Spleen (tissue), 13 donors: ENCODE measurements at places on chromosomes 11 and 22.

DNA sequence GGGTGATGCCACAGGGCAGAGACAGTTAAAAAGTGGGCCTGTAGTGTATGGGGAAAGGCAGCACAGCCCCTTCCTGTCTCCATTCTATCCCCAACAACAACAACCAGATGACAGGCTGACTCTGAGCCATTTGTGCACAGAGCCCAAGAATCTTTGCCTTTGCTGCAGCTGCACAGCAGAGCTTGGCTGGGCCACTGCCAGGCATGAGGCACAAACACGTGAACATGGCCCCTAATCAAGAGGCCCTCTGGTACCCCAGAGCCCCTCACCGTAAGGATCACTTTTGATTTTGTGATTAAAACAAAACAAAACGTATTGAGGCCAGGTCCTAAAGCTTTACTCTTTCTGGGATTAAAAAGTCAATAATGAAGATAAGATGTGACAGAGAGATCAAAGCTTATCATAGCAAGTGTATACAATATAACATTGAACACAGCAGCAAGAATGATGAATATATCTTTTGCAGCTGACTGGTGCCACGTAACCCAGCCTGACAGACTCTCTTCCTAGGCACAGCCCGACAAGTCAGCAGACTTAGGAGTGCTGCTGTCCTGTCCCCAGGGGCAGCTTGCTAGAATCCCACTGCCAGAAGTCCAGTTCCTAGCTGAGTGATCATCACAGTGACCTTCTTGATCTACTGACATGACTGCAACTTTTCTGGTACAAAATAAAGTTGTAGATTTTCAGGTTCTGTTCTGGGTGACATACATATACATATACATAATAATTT is 117.8 kb downstream of the SERGEF start:
- DNase-seq: no peak
- no peak overlapping the region for H3K4me3 ChIP-seq
- no peak overlapping the region for H3K27ac ChIP-seq
- no peaks in the 10 kb centered on the region for H3K4me1 ChIP-seq
- no peaks in the 10 kb centered on the region for H3K36me3 ChIP-seq

- no peaks in the 10 kb centered on the region for H3K27me3 ChIP-seq
- no peak overlapping the region for H3K4me3 ChIP-seq
- H3K36me3 ChIP-seq: no peaks in the 10 kb centered on the region
- peaks cover 4% of the 10 kb centered on the region for H3K4me1 ChIP-seq
- H3K27ac ChIP-seq: no peak overlapping the region
- no peak for DNase-seq
These were observed 9.8 kb downstream of the SLC22A6 start for GRCh38 chr11:62974848-62975522.

DNA sequence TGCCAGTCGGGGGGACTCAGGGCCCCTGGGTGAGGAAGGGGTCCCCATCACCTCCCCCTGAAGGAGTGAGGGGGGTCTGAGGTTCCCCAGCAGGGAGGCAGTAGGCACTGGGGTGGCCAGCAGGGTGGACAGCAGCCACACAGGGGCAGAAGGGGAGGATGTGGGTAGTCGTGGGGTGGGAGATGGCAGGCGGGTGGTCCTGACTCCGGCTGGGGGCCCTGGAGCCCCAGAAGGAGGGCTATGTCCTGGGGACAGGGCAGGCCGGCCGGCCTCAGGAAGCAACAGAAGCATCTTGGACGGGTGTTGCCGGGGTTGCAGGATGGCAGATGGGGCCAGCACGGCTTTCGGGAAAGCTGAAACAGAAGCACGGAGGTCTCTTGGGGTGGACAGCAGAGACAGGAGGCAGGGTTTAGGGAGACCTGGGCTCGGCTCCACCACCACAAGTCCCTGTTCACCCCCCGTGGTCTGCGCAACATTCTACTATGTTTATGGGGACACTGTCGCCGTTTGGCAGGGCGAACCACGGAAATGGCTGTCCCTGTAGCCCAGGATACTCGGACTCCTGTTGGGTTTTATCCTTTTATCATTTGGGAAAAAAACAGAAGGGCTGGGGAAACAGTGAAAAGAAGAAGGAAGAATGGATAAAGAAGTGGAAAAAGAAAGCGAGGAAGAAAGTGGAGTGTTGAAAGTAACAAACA is 14.1 kb downstream of the VWCE start:
- no peaks in the 10 kb centered on the region for H3K36me3 ChIP-seq
- no peaks in the 10 kb centered on the region for H3K27me3 ChIP-seq
- no peak overlapping the region for H3K27ac ChIP-seq
- DNase-seq: no peak
- H3K4me1 ChIP-seq: no peaks in the 10 kb centered on the region

- no peak overlapping the region for H3K27ac ChIP-seq
- no peak for DNase-seq
- H3K36me3 ChIP-seq: no peaks in the 10 kb centered on the region
These were observed 96.4 kb upstream of the PARVA start for GRCh38 chr11:12280838-12281565.

DNA sequence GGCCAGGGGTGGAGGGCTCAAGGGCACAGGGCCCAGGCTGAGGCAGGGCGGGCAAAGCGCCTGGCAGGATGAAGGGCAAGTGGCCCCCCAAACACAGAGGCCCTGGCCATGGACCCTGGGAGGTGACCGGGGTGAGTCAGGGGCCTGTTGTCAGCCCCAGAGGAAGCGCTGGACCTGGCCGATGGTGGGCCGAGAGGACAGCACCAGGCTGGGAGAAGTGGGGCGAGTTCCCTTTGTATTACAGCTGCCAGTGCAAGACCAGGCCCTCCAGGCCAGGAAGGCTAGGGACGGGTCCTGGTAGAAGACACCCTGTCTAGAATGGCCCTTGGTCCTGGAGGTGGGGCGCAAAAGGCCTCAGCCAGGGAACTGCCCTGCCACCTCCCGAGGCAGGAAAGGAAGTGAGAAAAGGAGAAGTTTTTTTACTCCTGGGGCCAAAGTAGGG is 12.8 kb downstream of the CXCR5 start:
- H3K4me1 ChIP-seq: peaks cover 46% of the 10 kb centered on the region
- peaks cover 35% of the 10 kb centered on the region for H3K36me3 ChIP-seq

GRCh38 chr11:116467823-116468222 is 305.0 kb downstream of the BUD13 start:
- no peaks in the 10 kb centered on the region for H3K36me3 ChIP-seq
- no peak for DNase-seq
- H3K27me3 ChIP-seq: no peaks in the 10 kb centered on the region
- no peaks in the 10 kb centered on the region for H3K4me1 ChIP-seq
- no peak overlapping the region for H3K27ac ChIP-seq
- H3K4me3 ChIP-seq: no peak overlapping the region

- H3K4me1 ChIP-seq: no peaks in the 10 kb centered on the region
- no peaks in the 10 kb centered on the region for H3K27me3 ChIP-seq
- H3K4me3 ChIP-seq: no peak overlapping the region
- no peaks in the 10 kb centered on the region for H3K36me3 ChIP-seq
- no peak overlapping the region for H3K27ac ChIP-seq
These were observed 191.9 kb downstream of the NELL1 start for GRCh38 chr11:20861322-20861721.

DNA sequence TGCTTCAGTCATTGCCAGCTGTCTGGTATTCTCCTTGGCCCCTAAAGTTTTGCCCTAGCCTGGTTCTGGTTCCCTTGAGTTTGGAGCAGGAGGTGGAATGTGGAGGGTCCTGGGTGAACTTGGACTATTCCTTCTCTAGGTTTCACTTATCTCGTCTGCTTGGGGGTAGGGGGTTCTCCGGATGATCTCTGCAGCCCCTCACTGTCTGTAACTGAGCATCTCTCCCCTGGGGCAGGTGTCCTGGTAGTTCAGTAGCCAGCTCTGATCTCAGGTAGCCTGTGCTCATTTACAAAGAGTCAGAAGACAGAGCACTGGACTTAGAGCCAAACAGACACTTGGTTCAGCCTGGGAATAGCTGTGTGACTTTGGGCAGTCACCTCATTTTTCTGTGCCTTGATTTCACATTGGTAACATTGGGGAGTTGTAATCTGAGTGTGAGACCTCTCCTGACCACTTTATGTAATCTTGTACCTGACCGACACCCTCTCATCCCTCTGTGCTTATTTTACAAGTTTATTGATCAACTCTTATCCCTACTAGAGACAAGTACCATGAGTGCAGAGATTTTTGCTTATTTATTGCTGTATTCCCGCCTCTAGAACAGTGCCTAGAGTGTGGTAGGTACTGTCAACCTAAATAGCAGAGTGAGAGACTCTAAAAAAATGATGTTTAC is 804 bp downstream of the CCDC134 start:
- H3K36me3 ChIP-seq: no peaks in the 10 kb centered on the region
- DNase-seq: no peak
- H3K27me3 ChIP-seq: no peaks in the 10 kb centered on the region

- no peak for DNase-seq
- no peak overlapping the region for H3K27ac ChIP-seq
- H3K36me3 ChIP-seq: no peaks in the 10 kb centered on the region
- H3K4me1 ChIP-seq: peaks cover 17% of the 10 kb centered on the region
These were observed 68.2 kb downstream of the USP35 start for GRCh38 chr11:78256962-78257361.

DNA sequence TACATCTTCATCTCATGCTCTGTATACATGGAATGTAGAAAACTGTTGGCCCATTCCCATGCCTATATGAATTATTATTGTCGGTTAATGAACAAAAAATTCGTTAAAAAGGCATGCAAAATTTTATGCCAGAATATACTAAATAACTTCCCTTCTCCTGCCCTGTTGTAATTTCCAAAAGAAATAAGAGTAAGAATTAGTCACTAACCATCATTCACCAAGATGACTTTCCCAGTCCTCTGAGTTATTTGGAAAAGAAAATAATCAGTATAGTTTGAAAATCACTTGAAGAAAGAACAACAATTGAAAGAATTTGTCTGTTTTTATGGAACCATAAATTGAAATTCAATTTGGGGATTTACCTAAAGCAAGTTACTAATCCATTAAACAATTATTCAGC is 1149.1 kb upstream of the RAG2 start:
- no peak overlapping the region for H3K27ac ChIP-seq
- H3K4me3 ChIP-seq: no peak overlapping the region
- no peaks in the 10 kb centered on the region for H3K27me3 ChIP-seq
- no peaks in the 10 kb centered on the region for H3K4me1 ChIP-seq
- no peaks in the 10 kb centered on the region for H3K36me3 ChIP-seq
- no peak for DNase-seq

GRCh38 chr11:40241524-40242051 is 1217.9 kb downstream of the LRRC4C start:
- no peaks in the 10 kb centered on the region for H3K27me3 ChIP-seq
- H3K4me1 ChIP-seq: no peaks in the 10 kb centered on the region
- DNase-seq: no peak
- no peak overlapping the region for H3K4me3 ChIP-seq
- no peaks in the 10 kb centered on the region for H3K36me3 ChIP-seq
- no peak overlapping the region for H3K27ac ChIP-seq

DNA sequence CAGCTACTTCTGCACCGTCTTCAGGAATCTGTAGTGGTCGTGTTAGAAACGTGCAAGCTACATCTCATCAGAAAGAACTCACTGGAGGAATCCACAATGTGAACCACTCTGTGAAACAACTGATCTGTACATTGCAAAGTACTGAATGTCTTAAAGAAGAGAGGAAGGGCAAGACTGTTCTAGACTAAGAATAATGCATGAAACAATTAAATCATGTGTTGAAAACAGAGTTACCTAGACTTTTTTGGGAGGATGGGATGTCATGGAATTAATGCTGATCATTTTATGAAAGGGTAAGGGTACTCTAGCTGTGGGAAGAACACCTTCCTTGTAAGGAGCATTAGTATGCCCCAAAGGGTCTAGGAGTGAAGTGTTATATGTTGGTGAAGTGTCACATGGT is 60.6 kb upstream of the YPEL1 start:
- H3K27me3 ChIP-seq: no peaks in the 10 kb centered on the region
- no peaks in the 10 kb centered on the region for H3K4me1 ChIP-seq
- H3K36me3 ChIP-seq: peaks cover 71% of the 10 kb centered on the region
- no peak overlapping the region for H3K27ac ChIP-seq
- no peak overlapping the region for H3K4me3 ChIP-seq

GRCh38 chr11:8327761-8328192 is 64.1 kb upstream of the LMO1 start:
- H3K4me3 ChIP-seq: no peak overlapping the region
- H3K4me1 ChIP-seq: peaks cover 49% of the 10 kb centered on the region
- H3K27ac ChIP-seq: no peak overlapping the region
- no peaks in the 10 kb centered on the region for H3K27me3 ChIP-seq
- DNase-seq: peak; percentile 49

GRCh38 chr11:86639137-86639536 is 33.3 kb downstream of the ME3 start:
- no peak for DNase-seq
- H3K27ac ChIP-seq: no peak overlapping the region
- no peaks in the 10 kb centered on the region for H3K4me1 ChIP-seq
- no peak overlapping the region for H3K4me3 ChIP-seq
- H3K27me3 ChIP-seq: no peaks in the 10 kb centered on the region

DNA sequence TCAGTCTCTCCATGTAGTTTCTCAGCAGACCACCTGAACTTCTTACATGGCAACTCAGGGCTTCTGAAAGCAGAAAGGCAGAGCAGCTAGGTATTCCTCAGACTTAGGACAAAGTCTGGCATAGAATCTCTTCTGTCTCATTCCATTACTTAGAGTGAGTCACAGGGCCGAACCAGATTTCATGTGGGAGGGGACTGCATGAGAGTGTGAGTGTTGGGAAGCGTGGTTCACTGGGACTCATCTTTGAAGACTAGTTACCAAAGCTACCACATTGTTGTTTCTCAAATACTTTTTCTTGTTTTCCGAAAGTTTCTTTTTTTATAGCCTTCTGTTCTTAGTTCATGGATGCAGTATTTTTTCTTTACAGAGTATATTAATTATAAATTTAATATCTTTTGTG is 36.1 kb upstream of the SCN3B start:
- DNase-seq: no peak
- no peaks in the 10 kb centered on the region for H3K4me1 ChIP-seq
- H3K27me3 ChIP-seq: no peaks in the 10 kb centered on the region
- H3K36me3 ChIP-seq: no peaks in the 10 kb centered on the region
- H3K4me3 ChIP-seq: no peak overlapping the region

DNA sequence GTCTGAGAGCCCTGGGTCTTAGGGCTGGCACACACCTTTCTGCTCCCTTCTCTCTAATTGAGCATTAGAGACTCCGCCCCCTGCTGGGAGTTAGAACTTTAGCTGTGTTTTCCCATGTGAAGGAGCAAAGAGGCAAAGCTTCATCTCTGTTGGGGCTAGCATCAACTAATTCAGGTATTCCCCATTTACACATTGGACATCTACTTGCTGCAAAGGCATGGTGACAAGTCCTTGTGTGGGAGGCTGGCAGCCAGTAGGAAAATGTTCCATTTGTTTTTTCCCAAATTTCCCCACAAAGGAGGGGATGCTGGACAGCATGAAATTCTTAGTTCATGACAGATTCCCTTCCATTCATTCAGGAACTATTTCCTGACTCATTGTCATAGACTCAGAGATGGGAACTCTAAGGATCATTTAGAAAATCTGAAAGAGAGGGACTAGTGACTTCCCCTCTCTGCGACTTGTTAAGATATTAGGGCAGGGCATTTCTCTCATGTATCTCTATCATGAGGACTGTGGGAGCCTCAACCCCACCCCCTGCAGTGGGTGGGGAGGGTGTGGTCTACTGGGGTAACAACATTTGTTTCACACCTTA is 3.6 kb downstream of the CD44 start:
- no peaks in the 10 kb centered on the region for H3K36me3 ChIP-seq
- no peaks in the 10 kb centered on the region for H3K27me3 ChIP-seq
- H3K4me1 ChIP-seq: peaks cover 92% of the 10 kb centered on the region
- DNase-seq: no peak
- H3K4me3 ChIP-seq: peak overlapping the region; percentile 5
